Hepatic stellate cell (primary cell): ENCODE measurements at places on chromosomes 11 and 22.
A peak's percentile ranks its signal among the peaks of the same experiment; 100 is the strongest.

DNA sequence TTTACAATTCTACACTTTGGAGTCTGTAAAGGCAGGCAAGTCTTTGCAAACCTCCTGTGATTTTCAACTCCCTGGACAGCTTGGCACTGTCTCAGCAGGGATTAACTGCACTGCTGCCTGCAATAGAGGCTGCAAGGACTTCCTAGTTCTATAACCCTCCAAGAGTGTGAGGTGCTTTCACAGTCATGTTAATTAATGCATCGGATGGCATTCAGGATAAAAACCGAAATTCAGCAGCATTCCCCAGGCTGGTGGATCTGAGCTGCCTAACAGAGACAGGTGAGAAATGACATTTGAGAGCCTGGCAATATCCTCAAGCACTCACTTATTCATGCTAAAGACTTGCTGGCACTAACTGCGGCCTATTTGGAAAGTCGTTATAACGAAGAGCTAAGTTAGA lies 85.0 kb downstream of the LARGE1 start:
- DNase-seq: no peak

DNA sequence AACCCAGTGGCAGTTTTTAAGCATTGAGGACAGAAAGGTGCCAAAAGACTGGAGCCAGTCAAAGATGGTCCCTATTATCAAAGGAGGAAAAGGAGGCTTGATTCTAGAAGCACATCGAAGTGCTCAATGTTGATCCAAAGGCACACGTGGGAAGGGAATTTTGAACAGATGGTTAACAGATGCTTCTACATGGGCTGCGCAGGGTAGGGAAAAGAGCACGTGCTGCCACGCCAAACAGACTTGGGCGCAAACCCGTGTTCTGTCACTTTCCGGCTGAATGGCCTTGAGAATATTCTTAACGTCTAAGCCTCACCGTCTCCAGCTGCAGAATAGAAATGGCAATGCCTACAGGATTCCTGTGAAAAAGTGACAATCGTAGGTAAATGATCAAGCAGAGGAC lies 217.9 kb upstream of the MTNR1B start:
- no peak for DNase-seq

- no peak for DNase-seq
Measured at GRCh38 chr11:130411223-130411622, 17.2 kb downstream of the ADAMTS8 start.

DNA sequence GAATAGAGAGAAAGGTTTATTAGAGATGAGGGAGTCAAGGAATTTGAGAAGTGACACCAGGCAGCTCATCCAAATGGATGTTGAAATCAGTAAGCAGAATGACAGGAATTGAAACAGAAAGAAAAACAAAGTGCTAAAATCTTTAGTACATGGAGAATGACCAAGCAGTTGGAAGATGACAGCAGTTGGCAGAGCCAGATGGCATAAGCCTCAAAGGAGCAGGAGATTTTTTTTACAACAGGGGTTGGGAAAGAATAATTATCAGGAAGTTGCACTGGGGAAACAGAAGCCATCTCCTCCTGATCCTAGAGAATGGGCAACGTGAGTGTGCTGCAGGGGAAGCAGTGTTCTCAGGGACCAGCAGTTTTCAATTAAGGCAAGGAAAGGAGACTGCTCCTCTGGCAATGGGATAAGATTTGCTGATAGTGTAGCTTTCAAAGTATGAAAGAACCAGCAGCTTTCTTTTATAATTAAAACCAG lies 28.9 kb downstream of the RAB39A start:
- DNase-seq: no peak

- DNase-seq: no peak
Measured at GRCh38 chr11:113647856-113648255, 58.3 kb downstream of the TMPRSS5 start.

GRCh38 chr11:9267680-9268079 lies 2.5 kb upstream of the DENND5A start:
- DNase-seq: no peak

GRCh38 chr11:125591649-125592304 lies 875 bp upstream of the STT3A start:
- DNase-seq: peak; percentile 37

DNA sequence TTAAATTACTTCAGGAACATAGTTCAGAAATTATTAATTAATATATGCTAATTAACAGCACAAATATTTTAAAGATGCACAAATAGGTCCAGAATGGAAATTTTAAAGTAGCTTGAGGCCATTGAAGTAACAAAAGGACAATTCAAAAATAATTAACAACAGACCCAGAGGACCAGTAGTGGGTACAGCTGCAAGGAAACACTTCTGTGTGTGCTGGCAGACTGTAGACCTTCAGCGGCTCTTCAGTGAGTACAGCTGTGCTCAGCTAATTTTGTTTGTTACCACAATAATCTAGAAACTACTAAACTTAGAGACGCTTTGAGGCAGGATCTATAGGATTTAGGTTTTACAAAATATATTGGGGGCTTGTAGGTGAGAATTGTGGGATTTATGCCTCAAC lies 103.8 kb downstream of the GRIA4 start:
- DNase-seq: no peak

GRCh38 chr11:1943576-1943975 lies 3.6 kb upstream of the MRPL23 start:
- no peak for DNase-seq

DNA sequence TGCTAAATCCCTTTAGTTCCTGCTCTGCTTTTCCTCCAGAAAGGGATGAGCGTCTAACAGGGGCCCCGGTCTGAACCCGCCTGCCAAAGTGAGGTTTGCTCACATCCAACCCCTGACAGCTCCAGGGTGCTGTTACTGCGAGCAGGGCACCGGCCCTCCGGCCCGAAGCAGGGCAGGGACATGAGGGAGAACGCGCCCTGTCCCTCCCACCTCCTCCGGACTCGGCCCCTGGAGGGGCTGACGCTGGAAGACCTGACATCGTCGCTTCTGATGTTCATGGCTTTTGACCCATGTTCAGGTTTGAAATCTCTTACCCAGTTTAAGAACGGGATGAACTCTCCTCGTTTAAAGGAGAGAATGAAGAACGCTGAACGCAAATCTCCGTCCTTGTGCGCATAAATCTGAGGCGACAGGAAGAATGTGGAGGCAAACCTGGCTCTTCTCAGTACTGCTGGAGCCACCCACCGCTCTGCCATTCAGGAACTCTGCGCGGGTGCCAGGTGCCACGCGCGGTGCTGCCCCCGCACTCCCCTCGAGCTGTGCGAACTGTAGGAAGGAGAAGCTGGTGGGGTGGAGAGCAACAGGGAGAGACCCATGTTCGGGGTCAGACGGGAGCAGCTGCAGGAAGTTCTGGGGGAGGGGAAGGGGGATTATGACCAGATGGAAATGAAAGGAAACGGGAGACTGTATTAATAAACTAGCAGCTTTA lies 826 bp upstream of the EEF1G start:
- peak; percentile 50 for DNase-seq

- DNase-seq: no peak
Measured at GRCh38 chr11:1694846-1695547, 2.0 kb upstream of the KRTAP5-6 start.

- no peak for DNase-seq
Measured at GRCh38 chr11:45672593-45672992, 7.2 kb upstream of the CHST1 start.

DNA sequence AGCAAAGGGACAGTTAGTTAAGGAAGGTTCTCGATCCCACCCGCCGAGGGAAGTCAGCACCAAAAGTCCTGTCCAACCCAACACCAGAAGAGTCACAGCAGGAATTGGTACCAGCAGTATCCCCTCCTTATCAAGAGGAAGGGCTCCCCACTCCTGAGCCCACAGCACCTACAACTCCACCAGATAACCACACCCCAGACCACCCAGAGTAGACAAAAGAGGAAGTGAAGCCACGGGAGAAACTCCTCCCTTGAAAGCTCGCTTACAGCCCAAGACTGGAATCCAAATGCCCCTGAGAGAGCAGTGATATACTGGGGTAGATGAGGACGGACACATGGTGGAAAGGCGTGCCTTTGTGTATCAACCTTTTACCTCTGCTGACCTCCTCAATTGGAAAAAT lies 7.3 kb upstream of the CD5 start:
- no peak for DNase-seq

DNA sequence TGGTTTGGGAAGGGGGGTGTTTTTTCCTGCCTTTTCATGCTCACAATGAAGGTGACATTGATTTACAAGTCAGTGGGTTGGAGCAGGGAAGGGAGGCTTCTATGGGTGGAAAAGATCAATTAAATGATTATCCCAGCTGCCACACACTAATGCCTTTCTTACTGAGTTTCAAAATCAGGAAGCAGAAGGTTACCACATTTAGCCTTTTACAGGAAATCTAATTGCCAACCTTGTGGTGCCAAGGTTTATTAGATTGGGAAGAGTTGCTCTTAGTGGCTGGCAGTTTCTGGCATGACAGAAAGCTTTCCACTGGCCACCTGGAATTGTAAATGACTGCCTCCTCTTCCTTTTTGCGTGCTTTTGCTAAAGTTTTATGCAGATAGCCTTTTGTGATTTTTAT lies 98.7 kb downstream of the NAV2 start:
- DNase-seq: no peak

- peak; percentile 95 for DNase-seq
Measured at GRCh38 chr11:72773291-72773690, 20.6 kb downstream of the STARD10 start.

DNA sequence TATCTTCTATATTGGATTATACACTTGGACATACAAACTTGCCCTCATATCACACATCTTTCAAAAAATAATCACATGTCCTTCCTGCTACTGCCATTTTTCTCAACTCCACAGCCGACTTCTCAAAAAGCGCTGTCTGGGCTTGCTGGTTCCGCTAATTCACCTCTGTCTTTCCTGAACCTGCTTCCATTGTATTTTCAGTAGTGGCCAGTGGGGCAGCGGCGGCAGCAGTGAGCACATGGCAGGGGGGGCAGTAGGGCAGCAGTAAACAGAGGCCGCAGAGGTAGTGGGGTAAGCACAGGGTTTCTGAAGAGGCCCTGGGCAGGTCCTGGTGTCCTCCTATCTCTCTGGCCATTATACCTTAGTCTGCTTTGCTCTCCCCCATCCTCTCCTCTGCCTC lies 126.3 kb downstream of the RRAS2 start:
- DNase-seq: no peak

DNA sequence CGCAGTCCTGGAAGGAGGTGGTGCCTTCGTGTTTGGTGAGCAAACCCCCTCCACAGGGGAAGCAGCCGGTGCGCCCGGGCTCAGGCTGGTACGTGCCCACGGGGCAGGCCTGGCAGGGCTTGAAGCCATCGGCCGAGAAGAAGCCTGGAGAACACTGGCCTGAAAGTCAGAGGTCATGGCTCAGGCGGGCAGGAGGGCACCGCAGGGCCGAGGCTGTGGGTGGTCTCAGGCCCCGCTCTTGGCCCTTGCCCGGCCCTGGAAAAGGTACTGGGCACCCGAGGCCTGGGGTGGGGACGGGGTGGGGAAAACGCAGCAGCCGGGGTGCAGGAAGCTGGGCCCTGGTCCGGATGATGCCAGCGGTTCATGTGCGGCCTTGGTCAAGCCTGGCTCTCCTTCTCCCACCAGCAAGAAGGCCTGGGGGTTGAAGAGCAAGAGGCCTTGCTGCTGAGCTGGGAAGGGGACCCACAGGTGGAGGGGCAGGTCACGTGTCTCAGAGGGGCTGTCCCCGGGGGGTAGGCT lies 25.6 kb upstream of the TTLL12 start:
- no peak for DNase-seq

GRCh38 chr22:24578355-24579257 lies 14.3 kb downstream of the LRRC75B start:
- no peak for DNase-seq

DNA sequence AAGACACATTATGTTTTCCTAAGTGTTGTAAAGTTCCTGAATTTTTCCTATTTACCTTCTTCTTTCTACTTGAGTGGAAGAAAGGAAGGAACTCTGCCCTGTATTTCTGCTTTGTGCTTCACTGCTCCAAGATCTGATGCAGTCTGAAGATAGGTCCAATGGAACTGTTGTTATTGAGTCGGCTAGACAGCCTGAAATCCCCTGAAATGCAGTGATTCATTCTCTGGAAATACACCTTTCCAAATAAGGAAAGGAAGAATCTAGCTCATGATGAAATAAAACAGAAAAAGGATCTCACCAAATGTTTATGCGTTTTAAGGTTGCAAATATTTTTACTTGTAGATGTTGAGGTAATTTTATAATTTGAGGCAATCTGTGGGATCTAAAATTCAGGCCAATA lies 322.8 kb downstream of the GUCY1A2 start:
- DNase-seq: no peak

- DNase-seq: no peak
Measured at GRCh38 chr22:26527574-26528465, 15.5 kb upstream of the TFIP11 start.

- no peak for DNase-seq
Measured at GRCh38 chr11:58058276-58059006, 27.7 kb downstream of the OR6Q1 start.

- no peak for DNase-seq
Measured at GRCh38 chr11:123233280-123233974, 38.4 kb upstream of the CLMP start.

DNA sequence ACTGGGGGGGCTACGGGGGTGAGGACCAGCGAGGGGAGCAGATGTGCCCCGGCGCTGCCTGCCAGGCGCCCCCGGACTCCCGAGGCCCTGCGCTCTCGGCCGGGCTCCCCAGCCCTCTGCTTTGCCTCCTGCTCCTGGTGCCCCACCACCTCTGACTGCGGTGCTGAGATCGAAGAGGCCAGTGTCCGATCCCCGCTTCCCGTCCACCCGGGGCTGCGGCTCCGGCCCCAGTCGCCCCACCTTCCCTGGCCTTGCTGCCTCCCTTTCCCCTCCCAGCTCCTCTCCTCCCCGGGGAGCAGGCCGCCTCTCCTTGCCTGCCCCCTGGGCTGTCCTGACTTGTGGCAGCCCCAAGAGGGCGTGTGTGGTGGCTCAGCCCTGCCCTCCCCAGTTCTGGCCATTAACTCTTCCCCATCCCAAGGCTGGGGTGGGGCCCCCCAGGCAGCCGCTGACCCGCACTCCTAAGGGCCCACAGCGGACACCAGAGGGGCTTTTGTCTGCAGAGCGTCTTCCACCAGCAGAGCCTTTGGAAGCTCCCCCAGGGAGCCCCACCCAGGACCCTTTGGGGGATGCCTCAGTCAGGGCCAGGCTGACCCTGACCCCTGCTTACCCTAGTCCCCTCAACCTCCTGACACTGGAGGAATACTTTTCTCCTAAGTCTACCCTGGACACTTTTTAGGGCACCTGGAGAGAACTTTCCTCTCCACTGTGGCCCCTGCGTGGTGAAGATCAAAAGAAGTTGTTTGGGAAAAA lies 16.6 kb downstream of the RTN4RL2 start:
- peak; percentile 65 for DNase-seq

DNA sequence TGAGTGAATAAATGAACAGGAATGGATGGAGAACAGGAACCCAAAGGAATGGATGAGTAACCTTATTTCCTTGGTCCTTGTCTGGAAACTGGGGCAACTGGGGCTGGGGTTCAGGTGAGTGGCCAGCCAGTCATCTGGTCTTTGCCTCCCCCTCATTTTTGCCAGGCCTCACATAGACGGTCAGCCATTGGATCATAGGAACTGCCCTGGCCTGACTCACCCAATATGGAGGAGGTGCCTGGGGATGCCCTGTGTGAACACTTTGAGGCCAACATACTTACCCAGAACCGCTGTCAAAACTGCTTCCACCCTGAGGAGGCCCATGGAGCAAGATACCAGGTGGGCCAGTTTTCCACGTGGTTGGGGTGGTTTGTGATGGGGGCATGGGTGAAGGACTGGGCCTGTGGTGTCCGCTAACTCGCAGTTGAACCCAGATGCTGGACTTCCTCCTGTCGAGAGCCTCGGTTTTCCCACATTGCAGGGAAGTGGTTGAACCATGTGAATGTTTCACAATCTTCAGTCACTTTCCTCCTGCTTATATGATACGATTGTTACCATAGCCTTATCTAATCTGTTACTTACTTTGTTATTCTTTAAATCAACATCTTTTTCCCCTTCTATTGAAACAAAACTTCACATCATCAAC lies 4.4 kb downstream of the TRIOBP start:
- DNase-seq: no peak
